ENCODE measurements at places on chromosomes 2 and 18.

DNA sequence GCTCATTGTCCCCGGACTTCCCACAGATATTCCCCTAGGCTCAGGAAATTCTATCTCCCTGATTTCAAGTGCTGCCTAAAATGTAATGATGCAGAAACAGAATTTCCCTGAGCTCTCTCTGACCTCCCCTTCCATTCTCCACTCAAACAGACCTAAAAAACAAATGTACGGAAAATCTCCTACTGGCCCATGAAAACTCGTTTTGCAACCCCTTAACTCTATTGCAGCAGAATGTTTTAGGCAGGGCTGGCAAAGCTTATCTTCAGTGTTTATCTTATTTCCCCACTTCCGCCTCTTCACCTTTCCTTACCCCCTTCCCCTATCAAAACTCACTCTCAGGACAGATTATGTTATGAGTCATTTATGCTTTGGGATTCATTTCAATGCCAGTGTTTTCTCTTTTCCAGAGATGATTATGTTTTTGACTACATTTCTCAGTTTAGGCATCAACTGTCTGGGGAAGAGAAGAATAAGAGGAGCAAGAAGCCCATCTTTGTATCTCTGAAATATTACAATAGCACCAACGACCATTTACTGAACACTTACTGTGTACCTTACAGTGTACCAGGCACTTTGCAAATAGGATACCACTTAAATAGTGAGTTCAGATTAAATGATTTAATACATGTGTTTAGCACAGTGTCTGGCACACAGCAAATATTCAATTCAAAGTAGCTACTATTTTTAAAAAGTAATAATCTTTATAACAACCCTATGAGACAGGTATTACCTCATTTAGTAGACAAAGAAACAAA lies 53.9 kb upstream of the STPG4 start:
- no peak for DNase-seq

DNA sequence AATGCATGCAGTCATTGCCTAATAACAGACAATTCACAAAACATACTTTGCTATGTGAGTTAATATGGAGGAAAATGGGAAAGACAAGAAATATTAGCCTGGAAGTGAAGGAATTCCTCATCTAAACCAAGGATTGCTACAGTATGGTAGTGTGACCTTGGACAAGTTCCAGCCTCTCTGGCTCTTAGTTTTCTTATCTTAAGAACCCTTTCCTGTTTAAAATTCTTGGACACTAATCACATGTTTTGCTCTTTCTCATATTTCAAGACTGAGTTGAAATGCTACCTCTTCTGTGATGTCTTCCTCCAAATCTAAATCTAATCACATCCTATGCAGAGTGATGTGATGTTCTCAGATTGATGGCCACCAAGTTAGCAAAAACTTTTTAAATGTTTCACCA lies 20.8 kb upstream of the ADAM23 start:
- no peak for DNase-seq

GRCh38 chr2:119644186-119644585 lies 34.8 kb upstream of the TMEM177 start:
- no peak for DNase-seq

GRCh38 chr18:35334821-35335220 lies 9.4 kb downstream of the ZNF24 start:
- no peak for DNase-seq

DNA sequence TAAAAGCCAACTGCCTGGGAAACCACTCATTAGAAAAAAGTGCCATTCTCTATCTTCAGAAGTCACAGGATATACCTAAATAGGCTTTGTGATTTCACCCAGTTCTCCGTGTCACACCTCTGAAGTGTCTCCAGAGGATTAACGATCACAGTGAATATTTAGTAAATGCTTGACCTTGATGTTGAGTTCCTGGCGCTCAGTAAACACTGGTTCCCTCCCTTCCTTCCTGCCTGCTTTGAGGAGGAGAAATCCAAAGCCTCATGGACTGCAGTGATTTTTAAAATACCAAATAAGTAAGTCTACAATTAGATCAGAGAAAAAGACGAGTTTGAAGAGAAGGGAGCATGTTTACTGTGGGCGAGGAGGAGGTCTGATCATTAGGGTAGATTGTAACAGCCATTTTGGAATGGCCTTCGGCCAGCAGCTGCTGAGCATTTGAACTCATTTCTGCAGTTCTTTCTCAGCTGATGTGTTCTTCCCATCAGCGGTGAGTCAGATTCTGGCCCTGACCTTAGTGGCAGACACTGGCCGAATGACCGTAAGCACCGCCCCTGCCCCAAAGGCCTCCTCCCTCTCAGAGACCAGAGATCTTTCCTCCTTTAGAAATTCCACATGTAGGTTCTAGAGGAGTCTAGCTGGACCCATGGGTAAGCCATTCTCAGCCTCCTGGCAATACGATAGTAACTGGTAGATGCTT lies 62.1 kb upstream of the SLC16A14 start:
- no peak for DNase-seq

GRCh38 chr2:118186110-118186857 lies 98.0 kb downstream of the INSIG2 start:
- peak; percentile 80 for DNase-seq

DNA sequence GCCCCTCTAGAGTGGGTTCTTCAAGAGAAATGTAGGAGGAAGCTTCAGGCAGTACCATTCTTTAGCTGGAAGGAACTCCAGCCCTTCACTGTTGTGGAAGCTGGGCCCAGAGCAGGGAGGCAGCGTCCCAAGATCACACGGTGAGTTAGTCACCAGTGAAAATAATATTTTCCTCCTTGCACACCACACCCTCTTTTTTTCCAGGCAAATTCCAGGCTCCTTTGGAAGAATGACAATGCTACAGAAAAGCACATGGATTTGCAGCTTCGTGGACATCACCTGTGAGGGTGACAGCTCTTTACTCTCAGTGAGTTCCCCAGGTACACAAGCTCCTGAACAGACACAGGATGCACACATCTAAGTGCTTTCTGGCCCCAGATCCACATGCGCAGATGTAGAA lies 157.1 kb downstream of the COL6A3 start:
- no peak for DNase-seq

DNA sequence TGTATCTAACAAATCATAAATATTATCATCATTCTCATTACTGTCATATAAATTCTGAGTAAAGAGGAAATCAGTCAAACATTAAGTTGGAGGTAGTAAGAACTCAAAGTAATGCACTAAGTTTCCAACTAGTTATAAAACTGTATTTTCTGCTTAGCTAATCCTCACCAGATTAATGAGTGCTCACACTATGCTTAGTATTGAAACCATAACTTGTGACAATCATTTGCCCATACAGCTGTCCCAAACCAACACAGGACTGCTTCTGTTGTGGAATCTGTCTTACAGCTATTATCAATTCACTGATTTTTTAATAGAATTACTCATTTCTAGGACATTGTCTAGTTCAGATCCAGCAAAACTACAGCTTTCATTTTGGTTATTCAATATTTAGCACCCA lies 41.5 kb upstream of the TANK start:
- no peak for DNase-seq

DNA sequence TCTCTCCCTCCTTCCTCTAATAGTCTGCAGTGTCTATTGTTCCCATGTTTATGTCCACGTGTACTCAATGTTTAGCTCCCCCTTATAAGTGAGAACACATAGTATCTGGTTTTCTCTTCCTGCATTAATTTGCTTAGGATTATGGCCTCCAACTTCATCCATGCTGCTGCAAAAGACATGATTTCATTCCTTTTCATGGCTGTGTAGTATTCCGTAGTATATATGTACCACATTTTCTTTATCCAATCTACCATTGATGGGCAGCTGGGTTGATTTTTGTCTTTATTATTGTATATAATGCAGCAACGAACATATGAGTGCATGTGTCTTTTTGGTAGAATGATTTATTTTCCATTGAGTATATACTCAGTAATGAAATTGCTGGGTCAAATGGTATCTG lies 13.8 kb downstream of the GKN2 start:
- DNase-seq = no peak

Measured in caudate nucleus (tissue), 63 donors.